ENCODE measurements at places on chromosomes 2 and 18.

GRCh38 chr2:136766073-136766404 lies 694 bp downstream of the THSD7B start:
- DNase-seq = no peak

DNA sequence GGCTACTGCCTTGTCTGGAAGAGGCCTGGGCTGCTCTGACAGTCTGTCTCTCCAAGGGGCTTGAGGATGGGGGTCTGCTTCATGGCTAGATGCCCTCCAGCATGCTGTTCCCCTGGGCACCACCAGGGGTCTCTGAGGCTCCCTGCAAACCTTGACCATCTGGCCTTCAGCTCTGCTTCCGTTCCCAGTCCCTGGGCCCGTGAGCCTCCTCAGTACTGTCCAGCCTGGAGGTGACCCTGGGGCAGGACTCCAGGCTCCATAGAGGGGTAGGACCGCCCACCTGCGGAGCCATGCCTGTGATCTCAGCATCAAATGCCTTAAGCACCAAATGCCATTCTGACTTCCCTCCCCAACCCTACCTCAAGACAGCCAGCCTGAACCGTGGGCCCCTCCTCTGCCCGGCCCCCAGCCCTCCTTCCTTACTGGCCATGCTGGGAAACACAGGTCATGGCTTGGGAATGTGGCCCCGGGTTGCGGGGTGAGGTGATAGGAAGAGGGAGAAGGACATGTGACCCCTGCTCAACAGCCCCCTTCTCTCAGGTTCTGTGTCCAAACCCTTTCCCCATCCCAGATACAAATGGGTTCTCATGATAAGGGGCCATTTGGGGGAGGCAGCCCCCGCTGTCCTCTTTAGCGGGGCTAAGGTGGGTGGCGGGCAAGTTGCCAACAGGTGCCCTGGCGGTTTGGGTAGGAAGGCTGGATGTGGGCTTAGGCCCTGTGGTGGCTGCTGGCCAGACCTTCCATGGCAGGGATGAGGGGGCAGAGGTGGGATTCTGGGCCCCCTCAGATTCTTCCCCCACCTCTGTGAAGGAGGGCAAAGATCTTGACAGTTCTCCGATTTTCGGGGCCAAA lies 25.0 kb downstream of the SPEG start:
- DNase-seq = peak; percentile 59

DNA sequence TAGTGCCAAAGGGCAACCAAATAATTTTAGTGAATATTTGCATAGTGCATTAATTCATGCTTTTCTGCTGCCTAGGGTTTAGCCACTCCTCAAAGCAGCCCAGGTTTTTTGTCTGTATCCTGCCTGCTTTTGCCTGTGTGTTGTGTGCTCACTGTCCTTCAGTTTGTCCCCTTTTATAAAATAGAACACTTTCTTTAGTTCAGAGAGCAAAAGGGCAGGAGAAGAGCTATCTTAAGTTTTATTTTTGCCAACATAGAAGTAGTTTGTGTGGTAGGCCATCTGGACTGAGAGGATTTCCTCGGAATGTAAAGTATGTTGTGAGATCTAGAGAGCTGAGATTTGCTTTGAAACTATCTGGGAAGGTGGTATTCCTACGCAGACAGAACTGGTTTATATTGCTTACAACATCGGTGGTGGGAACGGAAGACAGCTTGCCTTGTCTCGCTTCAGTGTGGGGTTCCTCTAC lies 64.9 kb downstream of the EML4 start:
- no peak for DNase-seq

GRCh38 chr2:108919571-108920373 lies 69.2 kb downstream of the EDAR start:
- DNase-seq = no peak

DNA sequence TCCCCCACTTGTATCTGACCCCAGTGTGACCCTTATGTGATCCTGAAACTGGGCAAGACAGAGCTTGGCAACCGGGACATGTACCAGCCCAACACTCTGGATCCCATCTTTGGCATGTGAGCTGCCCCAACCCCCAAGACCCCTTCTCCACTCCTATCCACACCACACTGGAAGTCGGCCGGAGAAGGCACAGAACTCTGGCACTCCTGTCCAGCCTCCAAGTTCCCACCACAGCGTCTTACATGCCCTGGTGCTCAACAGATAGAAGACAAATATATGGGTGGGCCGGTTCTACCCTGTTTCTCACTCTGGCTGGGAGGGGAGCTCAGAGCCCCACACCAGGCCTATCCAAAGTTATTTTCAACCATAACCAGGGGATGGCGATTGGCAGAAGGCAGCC lies 40.8 kb downstream of the LMAN2L start:
- no peak for DNase-seq

- peak; percentile 55 for DNase-seq
These were observed 67.5 kb downstream of the NYAP2 start for GRCh38 chr2:225466891-225467604.

DNA sequence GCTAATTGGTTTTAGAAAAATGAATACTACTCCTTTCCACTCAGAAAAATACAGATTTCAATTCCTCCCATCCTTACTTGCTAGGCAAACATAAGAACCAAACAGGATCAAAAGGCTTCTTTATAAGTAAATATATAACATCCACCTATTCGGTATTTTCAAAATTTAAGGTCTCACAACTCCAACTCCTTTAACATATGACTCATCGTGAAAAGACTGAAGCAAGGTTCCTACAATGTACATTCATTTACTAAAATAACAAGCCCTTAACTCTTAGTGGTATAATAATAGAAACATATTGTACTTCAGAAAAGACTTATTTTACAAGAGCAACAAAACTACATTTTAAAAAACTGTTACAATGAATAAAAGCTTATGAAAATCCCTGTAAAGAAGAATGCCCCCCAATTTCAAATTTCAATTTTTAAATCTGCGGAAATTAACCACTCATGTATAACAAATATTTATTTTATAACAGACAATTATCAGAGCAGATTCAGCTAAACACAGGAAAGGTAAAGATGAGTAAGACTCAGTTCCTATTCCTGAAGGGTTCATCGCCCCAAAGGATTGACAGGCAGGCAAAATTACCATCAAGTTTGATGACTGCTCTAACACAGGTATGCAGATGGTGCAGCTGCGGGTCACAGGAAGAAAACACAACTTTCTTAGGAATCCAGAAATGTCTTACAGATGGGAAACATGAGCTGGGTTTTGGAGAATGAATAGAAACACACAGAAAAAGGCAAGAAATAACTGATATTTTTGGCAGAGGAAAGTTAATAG lies 96.4 kb downstream of the COBLL1 start:
- DNase-seq = no peak

DNA sequence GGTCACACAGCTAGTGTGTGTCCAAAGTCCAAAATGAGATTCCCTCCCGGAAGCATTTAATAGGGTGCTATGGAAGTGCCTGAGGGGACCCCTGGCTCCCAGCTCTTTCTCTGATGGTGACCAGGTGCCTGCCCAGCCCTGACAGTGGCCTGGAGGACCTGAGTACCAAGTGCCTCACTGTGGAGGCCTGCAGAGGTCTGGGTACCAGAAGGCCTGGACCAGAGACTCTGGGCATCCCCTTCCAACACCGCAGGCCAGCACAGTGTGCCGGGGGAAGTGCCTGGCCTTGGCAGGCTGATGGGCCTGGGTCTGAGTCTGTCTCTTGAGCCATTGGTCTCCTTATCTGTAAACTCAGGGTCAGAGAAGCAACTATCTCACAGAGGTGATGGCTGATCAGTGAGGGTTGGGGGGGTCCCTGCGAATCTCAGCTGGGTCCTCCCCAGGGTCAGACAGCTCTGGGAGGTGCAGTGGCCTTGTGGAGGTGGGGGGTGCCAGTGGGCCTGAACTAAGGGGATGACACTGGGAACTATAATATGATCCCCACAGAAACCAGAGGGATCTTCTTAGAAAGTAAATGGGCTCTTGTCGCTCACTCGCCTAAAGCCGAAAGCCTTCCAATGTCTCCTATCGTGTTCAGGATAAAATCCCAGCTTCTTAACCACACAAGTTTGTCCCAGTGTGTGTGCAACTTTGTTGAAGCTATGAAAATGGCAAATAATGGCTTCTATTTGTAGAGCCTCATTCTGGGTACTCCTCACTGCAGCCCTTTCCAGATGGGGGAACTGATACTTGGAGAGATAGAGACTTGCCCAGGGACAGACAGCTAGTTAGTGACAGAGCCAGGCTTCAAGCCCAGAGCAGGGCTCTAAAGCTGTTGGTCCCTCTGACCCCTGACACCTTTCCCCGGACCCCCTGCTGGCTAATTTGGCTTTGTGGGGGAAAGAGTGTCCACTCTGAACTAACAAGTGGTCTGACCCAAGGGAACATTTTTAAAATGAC lies 225.1 kb downstream of the TFCP2L1 start:
- DNase-seq = no peak

GRCh38 chr2:169637620-169638019 lies 53.5 kb downstream of the PPIG start:
- no peak for DNase-seq

- DNase-seq = no peak
These were observed 724.2 kb upstream of the REG3G start for GRCh38 chr2:78301166-78301789.

DNA sequence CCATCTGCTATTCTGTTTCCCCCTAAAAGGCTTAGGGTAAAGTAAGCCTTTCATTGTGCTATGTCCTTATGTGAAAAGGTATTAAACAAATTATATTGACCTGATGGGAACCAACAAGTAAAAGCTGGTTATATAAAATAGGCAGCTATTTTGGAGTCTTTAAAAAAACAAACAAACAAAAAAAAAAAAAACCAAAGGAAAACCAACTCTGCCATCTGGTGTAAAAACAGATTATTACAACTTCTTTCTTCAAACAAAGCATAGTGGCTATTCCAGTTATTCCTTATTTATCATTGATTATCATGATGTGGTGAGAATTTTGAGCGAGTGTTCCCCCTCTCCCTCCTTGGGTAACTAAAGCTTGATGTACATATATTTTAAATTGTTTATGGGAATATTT lies 122.3 kb upstream of the FHL2 start:
- peak; percentile 31 for DNase-seq

- DNase-seq = no peak
These were observed 141.1 kb downstream of the SP100 start for GRCh38 chr2:230557065-230557464.

- no peak for DNase-seq
These were observed 167.4 kb downstream of the RNF144A start for GRCh38 chr2:7084601-7085000.

DNA sequence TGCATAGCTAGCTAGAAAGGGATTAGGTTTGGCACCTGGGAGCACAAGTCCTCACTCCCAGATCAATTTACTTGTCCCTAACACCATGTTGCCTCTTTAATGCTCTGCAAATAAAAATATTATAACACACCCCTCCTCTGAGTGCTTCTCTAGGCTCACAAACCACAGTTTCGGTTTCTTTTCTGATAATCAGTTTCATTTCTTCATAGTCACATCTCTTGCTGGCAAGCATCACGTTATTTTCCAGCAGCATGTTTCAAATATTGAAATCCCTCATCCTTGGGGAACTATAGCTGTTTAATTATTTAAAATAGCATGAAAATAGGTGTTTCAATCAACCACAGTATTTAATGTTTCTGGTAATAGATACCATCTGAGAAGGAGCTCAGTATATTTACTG lies 13.9 kb upstream of the SMCHD1 start:
- DNase-seq = no peak

- peak; percentile 11 for DNase-seq
These were observed 101.0 kb downstream of the EVA1A start for GRCh38 chr2:75459565-75460310.

- DNase-seq = no peak
These were observed 33.7 kb downstream of the SH2D6 start for GRCh38 chr2:85452237-85452636.

GRCh38 chr2:45173513-45173912 lies 164.3 kb upstream of the SIX2 start:
- DNase-seq = no peak

GRCh38 chr2:529424-529823 lies 147.8 kb downstream of the TMEM18 start:
- DNase-seq = peak; percentile 82

DNA sequence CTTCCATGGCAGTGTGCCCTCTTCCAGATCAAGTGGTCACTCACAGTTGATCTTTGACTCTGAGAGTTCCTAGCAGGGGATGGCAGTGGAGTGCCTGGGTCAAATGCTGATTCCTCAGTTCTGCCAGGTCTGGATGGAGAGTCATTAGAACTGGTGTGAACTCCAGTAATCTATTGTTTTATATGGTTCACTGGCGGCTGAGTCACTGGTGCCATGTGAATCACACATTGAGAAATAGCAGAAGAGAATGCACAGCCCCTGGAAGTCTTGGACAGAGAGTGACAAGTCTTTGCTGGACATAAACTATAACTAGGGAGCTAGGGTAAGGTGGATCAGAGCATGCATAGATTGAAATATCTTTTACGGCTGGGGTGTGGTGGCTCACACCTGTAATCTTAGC lies 86.9 kb downstream of the EIF2AK3 start:
- no peak for DNase-seq

- no peak for DNase-seq
These were observed 496.2 kb upstream of the NRXN1 start for GRCh38 chr2:51528156-51528555.

GRCh38 chr18:79949697-79950487 lies 1.6 kb downstream of the SLC66A2 start:
- DNase-seq = no peak

DNA sequence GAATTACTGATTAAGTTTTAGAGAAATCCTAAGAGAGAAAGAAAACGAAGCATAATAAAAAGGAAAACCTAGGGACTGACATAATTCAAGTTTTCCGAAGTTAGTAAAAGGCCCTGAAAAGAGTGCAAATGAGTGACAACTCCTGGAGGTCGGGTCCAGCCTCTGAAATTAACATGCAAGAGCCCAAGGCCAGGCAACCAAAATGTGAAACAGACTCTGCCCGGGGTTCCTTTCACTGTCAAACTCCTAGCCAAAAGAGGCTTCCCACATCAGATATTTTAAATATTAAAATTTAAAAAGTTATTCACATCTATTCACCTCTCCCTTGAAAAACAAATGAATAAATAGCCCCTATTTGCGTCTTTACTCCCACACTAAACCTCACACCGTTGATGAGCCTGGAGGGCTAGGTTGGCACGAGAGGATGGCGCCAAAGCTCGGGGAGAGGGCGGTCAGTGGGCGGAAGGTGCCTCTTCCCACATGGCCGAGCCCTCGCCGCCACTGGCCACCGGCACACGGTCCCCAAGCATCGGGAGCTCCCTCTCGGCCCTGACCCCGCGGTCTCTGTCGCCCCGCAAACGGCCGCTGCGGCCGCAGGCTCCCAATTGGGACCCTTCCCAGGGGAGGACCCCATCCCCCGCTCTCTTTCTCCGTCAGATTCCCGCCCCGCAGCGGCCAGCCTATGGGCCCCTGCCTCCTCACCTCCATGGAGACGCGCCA lies 630 bp downstream of the PPM1G start:
- DNase-seq = peak; percentile 53

- DNase-seq = no peak
These were observed 163.8 kb downstream of the FAM210A start for GRCh38 chr18:13562494-13563029.

- no peak for DNase-seq
These were observed 40.7 kb upstream of the TANK start for GRCh38 chr2:161119483-161119882.

DNA sequence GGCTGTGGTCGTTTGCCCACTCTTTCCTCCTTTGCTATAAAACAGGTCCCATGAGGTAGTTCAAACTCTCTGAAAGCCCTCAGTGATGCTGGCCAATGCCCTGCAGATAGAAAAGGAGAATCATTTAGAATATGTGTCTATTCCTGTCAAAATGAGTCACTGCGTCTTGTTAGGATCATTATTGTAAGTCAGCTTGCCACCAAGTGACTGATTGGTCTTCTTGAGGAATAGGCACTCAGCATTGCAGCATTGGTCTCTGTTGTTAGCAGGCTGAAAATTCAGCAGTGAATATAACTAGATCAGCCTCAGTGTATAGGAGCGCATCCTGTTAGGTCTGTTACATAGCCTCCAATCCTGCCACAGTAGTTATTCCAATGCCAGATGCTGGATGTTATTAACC lies 28.9 kb downstream of the PRKRA start:
- DNase-seq = no peak

Data from SW480 (cell line).